ENCODE measurements at places on chromosomes 3 and 15.

DNA sequence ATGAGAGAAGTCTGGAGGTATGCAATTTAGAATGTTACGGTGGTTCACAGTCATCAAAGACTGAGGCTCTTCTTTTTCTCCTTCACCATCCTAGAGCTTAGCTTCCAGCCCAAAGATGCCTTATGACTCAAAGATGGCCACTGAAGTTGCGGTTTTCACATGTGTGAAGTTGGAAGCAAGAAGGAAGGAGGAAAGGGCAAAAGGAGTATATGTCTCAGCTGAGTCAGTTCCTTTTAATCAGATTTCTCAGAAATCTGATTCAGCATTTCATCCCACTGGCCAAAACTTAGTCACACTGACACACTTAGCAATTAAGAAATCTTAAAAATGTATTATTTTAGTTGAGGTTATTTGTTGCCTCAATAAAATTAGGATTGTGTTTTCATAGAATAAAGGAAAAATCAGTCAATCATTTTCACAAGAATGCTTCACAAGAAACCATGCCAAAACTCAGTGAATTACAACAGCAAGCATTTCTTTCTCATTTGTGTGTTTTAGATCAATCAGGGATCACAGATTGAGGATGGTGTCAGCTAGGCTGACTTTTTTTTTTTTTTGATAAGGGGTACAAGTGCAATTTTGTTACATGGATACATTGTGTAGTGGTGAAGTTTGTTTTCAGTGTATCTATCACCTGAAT is 211.1 kb upstream of the GADL1 start:
- no peak for DNase-seq

DNA sequence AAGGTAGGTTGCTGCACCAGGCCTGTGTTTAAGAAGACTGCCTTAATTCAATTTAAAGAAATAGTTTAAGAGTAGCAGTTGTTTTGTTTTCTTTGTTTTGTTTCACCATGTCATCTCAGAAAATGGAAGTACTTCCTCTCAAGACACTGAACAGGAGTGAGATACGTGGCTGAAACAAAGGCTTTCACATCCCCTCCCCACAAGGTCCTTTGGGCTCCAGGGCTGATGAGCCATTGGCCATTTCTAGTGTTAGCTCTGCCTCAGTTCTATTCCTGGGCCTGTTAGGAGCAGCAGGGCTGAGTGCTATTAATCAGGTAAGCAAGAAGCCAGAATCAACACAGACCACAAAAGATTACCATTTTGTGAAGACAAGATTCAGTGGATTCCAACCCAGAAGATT is 132.8 kb downstream of the KCNAB1 start:
- DNase-seq, result no peak

- DNase-seq, result no peak
Measured at GRCh38 chr15:81176291-81176893, 20.3 kb upstream of the IL16 start.

DNA sequence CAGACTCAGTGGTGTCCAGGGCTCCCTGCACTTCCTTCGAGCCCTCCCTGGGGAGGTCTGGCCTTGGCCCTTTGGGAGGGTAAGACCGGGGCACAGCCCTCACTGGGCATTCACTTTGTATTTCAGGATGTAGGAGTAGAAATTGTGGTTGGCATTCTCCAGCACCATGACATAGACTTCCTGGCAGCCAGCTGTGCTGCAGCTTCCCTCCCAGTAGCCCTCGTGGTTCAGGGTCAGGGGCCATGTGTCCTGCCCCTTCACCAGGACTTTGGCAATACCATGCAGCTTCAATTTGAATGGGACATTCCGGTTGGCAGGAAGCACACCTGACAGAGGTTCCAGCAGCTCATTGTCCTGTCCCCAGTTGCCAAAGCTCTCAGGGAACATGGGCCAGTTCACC is 47.3 kb downstream of the KY start:
- no peak for DNase-seq

DNA sequence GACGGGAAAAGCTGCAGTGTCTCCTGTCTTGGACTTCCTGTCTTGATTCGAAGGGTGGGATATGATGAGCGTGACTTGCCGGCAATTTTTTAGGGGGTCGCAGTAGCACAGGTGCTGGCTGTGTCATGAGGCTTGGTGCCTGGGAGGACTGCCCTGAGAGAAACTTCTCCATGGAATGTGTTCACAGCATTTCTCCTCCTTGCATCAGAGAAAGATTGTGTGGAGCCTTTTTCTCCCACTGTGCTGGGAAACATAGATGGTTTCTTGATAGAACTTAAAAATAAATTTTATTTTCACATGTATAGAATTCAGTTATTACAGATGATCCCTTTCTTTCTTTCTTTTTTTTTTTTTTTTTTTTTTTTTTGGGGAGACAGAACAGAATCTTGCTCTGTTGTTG is 121.4 kb downstream of the KLHL25 start:
- DNase-seq, result no peak

GRCh38 chr15:31217566-31218270 is 108.9 kb upstream of the KLF13 start:
- no peak for DNase-seq

DNA sequence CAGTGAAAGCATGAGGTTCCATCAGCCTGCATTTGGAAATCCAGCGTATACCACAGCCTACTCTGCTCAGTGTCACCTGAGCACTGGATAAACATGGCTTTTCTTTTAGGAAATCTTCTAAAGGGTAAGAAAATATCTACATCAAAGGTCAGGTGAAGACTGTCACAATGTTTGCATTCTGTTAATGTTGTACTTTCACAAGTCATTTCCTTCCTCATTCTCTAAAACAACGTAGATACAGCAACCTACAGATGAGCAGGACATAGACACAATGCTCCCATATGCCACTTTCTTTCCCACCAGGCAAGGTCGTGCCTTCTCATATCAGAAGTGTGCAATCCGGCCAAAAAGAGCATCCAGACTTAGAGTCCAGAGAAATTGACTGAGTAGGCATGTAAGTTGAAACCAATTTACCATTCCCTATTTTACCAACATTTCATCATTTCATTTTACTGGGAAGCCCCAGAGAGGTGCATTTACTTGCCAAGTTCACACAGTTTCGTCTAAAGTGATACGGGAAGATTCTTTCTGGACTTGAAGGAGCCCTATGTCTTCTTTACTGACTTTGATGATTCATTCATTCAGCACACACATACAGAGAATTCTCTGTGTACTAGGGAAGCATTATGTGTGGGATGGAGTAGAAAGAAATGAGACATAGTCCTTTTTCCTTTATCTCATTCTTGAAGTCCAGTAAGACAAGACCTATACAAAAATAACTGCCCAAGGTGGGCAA is 30.6 kb upstream of the LPP start:
- DNase-seq, result no peak

- DNase-seq, result no peak
Measured at GRCh38 chr15:42385206-42385979, 26.1 kb downstream of the CAPN3 start.
